SHP77 (cell line): ENCODE measurements at places on chromosomes 4 and X.

GRCh38 chr4:179755322-179755721 lies 2313.1 kb upstream of the AGA start:
- no peak for DNase-seq

DNA sequence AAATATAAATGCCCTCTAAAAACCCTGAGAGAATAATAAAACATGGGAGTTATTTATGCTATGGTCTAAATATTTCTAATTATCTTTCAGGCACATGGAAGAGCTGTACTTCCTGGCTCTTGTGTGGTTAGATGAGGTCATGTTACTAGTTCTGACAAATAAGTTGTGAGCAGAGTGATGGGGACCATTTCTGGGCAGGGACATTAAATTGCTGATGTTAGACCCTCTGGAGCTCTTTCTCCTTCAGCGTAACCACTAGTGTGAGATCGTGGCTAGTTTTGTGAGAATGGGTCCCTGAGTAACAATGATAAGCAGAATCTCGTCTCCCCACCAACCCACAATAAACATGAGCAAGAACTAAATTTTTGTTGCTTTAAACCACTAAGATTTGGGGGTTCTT lies 108.0 kb downstream of the MAML3 start:
- DNase-seq = no peak

GRCh38 chr4:182531555-182532162 lies 288.5 kb downstream of the TENM3 start:
- DNase-seq = no peak

DNA sequence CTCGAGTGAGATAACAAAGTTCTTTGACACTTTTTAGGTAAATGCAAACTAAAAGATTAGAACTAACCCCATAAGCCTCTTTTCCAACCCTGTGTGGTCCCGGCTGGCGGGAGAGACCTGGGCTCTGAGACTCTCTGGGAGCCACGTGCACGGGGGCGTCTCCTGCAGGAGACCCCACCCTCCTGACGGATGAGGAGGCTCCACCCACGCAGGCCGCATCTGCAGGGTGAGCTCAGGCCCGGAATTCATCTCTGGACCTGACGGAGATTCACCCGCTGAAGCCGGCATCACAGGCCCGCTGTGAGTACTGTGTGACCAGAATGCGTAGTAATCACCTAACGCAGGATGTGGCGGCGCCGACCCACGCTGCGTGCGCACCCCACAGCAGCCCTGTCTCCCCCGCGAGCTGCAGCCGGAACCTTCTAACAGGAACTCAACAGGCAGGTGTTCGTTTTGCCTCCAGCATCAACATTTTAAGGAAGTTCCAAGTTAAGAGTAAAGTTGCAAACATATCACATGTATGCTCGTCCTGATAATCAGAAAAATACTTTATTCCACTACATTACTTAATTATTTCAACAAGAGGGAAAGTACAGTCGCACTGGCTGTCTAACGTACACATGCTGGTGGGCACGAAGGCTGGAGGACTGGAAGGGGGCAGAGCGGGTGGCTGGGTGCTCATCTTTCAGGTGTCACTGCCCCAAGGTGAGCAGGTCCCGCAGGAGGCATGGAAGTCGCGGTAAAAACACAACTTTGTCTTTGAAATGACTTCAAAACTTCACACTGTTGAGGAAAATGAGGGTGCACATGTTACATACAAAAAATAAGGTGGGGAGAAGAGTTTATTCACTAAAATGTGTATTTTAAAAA lies 44.5 kb downstream of the FGFRL1 start:
- DNase-seq = no peak

- no peak for DNase-seq
These were observed 9.8 kb upstream of the P2RY8 start for GRCh38 chrX:1546691-1547251.
